ENCODE measurements at places on chromosomes 1 and 21.

DNA sequence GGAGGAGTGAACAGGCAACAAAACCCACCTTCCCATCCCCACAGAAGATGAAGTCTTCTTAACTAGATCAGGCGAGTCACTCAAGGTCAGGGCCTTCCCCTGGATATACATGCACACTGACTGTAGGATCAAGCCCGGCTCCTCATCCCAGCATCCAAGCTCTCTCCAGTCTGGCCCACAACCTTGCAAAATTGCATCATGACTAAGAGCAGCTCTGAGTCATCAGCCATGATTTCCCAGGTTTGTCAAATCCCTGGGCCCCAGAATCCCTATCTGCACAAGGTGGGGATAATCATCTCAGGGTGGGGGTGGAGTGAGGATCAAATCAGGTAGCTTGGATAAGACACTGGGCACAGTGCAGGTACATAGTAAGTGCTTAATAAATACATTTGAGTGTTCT lies 199.3 kb upstream of the GRIK3 start:
- DNase-seq: no peak

- DNase-seq: no peak
Measured at GRCh38 chr1:161106431-161106830, 8.3 kb downstream of the KLHDC9 start.

DNA sequence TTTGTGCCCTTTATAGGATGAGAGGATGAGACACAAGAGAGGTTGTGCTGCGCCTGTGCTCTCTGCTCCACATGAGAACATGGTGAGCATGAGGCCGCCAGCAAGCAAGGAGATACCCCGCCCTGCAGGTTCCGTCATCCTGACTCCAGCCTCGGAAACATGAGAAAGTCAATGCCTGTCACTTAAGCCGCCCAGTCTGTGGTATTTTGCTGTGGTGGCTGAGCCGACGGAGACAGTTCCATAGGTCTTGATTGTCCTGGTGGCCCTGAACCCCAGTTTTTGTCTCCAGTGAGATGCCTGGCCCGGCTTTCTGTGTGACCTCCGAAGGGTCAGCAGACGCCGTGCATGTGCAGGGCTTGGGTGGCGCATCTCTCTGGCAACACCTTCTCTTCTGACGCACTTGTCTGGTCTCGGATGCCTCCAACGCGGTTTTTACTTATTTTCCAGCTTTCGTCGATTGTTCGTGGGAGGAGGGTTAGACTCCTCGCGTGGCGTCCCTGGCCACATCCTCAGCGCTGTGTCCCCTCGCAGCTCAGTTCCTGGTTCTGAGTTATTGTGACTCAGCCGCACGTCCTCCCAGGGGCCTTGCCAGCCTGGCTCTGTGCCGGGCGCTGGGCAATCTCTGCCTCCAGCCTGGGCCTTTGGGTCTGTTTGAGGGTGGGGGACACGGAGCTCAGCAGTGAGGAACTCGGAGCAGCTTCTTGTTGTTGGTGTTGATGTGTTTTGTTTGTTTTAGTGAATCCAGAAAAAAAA lies 70.0 kb downstream of the FAAP20 start:
- no peak for DNase-seq

- DNase-seq: no peak
Measured at GRCh38 chr1:39789571-39790110, 976 bp upstream of the BMP8B start.

DNA sequence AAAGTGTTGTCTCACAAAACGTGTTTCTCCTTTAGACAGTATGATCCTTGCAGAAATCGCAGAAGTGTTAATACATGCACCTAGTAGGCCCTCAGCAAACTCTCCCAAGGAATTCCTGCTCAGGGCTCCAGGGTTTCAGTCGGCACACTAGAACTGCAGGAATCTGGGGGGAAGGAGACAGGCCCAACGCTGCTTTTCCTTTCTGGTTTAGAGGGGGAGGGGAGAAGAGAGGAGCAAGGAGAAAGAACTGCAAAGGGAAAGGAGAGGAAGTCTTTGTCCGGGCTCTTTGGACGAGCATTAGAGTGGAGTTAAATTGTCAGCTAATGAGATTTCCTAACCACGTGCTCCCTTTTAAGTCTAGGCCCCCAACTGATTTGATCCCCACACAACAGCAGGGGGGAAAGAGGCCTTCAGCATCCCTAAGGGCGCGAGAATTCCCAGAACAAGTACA lies 103.7 kb upstream of the SOD1 start:
- DNase-seq: no peak

GRCh38 chr1:177984136-177984525 lies 14.3 kb upstream of the SEC16B start:
- no peak for DNase-seq

- no peak for DNase-seq
Measured at GRCh38 chr1:91997607-91998195, 32.1 kb upstream of the EPHX4 start.

DNA sequence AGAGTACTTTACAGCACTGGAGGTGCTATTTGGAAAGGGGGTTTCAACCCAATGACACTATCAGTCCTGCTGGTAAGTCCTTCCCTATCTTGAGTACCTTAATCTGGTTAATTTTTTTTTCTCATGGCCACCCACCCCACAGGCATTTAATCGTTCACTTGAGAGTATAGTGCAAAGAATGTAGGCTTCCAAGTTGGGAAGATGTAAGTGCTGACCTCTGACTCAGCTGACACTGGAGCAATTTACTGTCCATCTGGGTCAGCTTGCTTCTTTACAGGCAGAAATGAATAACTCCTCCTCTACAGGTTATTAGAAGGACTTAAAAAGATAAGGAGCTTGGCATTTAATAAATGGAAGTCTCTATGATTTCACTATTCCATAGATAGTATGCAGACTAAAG lies 89.6 kb downstream of the AK5 start:
- no peak for DNase-seq

- DNase-seq: no peak
Measured at GRCh38 chr21:45629046-45629981, 14.2 kb upstream of the PCBP3 start.

DNA sequence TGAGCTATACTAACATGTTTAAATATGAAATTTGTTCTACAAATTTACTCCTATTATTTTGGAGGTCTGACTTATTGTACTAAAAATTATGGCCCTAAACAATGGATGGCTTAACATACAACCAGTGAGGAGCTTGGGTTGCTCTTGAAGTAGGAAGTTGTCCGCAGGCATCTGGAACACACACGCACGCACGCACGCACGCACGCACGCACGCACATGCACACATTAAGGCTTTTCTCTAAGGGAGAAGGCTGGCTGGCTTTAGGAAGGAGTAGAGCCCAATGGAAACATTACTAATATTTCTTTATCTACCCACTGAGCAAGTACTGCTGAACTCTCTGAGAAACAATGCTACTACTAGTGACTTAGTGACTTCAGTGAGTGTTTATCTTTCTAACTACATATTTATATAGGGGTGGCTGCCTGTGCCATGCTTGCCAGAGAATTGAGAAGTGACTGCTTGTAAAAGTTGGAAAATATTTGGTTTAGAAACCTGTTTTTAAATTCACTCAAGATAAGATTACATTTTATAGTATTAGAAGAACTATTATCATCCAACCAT lies 16.2 kb upstream of the ARHGAP29 start:
- DNase-seq: no peak

- no peak for DNase-seq
Measured at GRCh38 chr1:29599071-29599470, 362.7 kb downstream of the PTPRU start.

DNA sequence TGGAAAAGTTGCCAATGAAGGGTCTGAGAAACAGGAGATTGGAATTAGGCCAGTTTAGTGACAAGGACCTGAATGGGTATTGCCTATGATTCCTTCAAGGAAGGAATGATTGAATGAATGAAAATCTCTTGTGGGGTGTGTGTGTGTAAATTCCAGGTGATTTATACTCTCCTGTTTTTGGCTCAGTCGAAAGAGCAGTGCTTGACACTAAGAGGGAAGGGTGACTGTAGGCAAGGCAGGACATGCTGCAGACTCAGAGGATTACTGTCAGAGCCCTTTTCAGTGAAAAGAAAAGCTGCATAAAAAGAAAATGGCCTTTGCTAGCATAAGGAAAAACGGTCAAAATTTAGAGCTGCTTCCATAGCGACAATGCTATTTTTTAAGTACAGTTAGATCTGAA lies 30.1 kb downstream of the C1orf21 start:
- DNase-seq: no peak

DNA sequence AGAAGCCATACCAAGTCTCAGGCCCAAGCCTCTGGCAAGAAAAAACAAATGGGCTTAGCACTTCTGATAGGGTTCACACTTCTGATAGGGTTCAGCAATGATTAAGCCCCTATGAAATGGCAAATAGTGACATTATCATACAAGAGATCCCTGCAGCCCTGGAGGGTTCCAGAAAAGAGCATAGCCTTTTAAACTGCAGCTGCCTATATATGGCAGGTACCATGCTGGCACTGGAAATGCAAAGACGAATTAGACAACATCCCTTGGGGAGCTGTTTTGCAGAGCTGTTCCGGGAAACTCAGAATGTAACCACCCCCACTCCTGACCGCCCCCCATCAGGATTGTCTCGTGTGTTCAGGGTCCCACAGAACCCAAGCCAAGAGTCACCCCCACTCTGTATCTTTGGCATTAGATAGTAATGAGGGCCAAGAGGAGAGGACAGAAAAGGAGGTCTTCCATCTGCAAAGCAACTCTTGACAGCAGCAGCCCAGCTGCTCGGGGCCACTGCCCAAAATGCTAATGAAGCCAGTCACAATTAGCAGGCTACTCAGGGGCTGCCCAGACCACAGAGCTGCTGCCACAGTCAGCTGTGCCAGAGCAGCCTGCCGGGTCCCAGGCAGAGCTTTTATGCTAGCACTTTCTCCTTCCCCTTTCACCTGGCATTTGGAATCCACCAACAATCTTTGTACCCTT lies 50.9 kb downstream of the ITPKB start:
- no peak for DNase-seq

DNA sequence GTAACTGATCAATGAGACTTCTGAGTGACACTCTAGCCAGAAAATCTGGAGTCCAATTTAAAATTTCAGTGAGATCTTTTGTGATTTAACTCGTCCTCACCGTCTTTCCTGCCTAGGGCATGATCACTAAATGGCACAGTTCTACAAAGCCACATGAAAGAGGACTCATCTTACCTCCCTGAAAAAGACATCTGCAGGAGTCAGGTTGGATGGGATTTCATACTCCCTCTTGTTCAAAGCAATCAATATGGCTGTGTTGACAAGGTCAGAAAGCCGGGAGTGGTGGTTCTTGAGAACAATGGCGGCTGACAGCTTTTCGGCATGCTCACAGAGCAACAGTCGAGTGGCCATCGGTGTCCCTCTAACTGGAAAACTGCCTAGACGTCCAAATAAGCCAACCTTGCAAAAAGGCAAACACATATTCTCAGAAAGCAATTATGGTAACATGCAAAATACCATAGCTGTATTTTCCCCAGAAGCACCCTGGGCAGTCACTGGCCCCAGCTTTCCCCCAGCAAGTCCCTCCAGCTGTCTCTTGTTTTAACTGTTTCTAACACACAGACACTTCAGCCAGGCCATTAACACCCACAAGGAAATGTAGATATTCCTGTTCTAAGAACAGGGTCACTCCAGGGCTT lies 36.6 kb upstream of the ACTA1 start:
- no peak for DNase-seq

DNA sequence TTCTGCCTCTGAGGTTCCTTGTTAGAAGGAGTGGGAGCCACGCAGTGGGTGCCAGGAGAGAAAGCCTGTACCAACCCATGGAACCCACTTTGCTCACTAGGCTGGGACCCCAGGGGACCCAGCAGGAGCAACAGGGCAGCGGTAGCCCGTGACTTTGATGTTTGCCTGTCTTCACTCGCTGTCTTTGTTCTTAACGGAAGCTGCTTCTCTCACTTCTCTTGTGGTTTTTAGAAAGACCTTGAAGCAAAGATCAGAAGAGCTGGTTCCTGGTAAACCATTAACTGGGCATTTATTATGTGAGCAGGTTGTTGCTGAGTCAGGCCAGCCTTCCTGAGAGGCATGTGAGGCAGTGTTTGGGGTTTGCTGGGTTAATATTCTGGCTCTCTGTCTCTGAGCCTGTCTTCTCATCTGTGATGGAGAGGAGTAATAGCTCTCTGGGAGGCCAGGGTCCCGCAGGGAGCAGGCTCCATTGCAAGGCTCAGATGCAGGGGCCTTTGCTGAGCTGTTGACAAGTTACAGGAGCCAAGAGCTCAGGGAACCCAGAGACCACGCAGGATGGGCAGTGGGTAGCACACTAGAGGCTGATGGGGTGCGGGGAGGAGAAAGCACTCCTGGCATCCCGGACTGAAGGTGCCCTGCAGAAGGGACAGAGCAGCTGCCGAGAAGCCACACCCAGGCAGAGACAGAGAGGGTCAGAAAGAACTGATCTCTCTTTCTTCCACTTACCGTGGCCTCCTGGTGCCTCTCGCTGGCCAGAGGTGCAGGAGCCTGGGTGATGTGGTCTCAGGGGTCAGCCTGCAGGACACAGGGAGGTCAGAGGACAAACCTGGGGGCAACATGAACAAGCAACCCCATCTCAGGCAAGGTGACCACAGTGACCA lies 367.5 kb upstream of the C1orf174 start:
- no peak for DNase-seq

GRCh38 chr1:96465441-96465840 lies 256.1 kb upstream of the PTBP2 start:
- DNase-seq: no peak

- DNase-seq: no peak
Measured at GRCh38 chr1:1942753-1943656, 23.9 kb upstream of the TMEM52 start.

GRCh38 chr1:79374397-79374796 lies 367.9 kb upstream of the ADGRL4 start:
- DNase-seq: no peak

DNA sequence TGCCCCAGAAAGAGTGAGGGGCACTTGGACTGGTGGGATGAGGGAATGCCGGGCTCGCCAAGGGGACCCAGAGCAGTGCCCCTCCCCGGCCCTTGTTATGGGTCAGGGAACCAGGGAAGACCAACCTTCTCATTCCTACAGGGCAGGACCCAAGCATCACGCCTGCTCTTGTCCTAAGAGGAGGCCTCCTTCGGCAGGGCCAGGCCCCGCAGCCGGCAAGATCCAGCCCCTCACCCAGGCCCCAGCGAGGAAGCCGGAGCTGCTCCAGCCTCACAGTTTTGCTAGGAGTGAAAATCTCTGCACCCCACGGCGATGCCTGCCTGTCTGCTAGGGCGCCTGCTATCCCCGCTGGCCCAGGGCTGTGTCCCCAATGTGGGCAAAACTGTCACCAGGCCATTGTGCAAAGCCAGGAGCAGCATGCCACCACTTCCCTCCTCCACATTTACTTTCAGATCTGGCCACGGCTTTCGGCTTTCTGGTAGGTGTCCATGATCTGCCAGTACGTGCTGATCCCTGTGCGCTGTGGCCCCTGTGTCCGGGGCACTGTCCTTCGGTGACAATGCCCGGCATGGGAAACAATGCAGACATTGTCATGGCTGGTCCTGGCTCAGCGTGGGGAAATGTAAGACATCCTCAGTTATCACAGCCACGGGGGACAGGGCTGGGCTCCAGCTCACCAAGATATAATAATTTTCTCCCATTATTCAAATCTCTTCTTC lies 9.6 kb downstream of the ACTRT2 start:
- DNase-seq: no peak

- no peak for DNase-seq
Measured at GRCh38 chr1:67793562-67793961, 39.7 kb downstream of the GNG12 start.
